Stimulated activated CD8-positive, alpha-beta memory T cell treated with anti-CD3 and anti-CD28 coated beads, Interleukin-15, amount 100 ng/mL, for 4 hours (primary cell): ENCODE measurements at places on chromosomes 16 and 17.

DNA sequence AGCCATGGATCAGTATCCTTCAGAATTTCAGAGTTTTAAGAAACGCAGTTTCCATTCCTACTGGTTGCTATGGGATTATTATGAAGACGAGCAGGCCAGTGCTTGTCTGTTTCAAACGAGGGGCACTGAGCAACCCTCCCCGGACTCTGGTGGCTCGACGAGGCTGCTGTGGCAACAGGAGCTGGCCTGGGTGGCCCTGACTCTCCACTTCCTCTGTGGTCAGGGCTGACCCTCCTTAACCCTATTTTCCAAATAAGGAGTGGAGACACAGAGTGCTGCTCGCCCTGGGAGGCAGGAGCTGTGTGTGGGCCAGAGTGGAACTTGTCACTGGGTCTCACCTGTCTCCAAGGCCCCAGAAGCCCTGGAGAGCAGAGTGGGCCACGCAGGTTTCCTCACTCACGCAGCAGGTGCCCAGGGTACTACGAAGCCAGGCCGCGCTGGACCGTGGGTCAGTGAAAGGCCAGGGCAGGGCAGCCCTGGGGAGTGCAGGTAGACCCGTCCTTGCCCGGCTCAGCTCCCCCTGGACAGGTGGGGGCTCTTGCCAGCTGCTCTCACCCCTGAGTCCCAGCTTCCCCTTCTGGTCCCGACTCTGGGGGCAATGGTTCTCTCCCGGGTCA is 3.3 kb downstream of the GALNS start:
- DNase-seq, result no peak

DNA sequence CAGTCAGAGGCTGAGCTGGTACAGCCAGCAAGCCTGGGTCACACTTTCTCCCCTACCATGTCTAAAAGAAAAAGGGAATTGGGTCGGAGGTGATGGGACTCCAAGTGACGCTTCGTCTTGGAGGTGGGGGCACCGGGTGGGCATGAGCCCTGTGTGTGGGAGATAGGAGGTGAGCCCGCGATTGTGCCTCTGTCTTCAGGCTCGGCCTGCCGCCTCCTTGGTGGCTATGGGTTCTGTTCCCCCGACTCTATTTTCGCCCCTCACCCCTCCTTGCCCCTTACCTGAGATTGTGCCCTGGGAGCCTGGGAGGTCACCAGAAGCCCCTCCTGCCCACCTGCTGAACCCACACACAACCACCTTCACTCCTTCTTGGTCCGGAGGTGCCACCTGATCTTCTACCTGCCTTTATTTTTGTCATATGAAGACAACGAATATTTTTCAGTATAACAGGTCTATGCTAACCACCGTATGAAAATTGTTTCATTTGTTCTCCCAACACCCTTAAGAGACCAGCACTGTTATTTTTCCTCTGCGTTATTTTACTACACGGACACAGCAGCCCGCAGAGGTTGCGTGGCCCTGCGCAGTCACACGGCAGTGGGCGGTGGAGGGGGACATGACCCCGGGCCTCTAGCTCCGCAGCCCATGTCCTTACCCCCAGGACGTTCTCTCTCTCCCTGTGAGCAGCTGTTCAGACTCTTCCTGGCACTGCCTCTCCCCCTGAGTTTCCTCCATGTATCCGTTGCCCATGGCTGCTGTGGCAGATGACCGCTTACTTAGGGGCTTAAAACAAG is 49.9 kb downstream of the ATP2C2 start:
- DNase-seq, result no peak

DNA sequence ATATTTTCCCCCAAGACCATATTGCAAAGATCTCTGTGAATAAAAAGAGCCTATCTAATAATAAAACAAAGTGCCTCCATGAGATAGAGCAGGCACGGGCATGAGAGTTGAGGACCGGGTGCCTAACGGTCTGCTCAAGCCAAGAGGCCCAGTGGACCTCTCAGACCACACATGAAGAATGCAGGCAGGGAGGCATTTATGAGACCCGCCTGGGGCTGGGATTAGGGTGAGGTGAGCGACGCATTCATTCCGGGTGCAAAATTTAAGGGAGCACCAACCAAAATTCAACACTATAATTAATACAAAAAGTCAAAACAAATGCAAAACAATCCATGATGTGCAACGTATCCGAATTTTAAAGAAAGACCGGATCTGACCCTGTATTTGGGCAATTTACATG is 108.5 kb downstream of the MAF start:
- no peak for DNase-seq

DNA sequence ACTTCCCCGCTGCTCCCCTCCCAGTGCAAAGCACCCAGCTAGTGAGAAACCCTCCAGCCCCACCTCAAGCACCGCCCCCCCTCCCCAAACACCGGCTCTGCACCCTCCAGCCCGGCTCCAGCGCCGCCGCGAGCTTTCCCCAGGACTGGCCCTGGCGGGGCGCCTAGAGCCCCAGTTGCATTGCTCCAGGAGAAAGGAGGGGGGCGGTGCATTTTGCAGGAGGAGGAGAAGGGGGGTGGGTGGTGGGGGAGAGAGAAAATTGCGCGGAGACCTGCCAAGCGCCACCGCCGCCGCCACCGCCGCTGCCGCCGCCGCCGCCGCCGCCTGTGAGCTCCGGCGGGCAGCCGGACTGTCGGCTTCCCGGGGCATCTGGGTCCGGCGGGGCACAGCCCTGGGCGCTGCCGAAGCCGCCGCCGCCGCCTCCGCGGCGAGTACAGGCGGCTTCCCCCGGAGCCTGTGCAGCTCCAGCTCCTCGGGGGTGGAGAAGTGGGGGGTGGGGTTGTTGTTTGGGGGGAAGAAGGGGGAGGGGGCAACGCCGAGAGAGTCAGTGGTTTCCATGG is 333 bp upstream of the NOG start:
- DNase-seq, result no peak

- no peak for DNase-seq
Observed at GRCh38 chr16:19113577-19114358, at the start of gene ITPRIPL2. Gene ITPRIPL2, plus strand, starts transcription at chr16:19113964. Its CDS starts 498 bp downstream, at chr16:19114462.

GRCh38 chr17:82028246-82028645 is 3.2 kb upstream of the RAC3 start:
- no peak for DNase-seq

- no peak for DNase-seq
Observed at GRCh38 chr16:53945996-53946395, 242.0 kb downstream of the FTO start.

- DNase-seq, result no peak
Observed at GRCh38 chr17:79921411-79922115, 82.3 kb upstream of the CBX4 start.

DNA sequence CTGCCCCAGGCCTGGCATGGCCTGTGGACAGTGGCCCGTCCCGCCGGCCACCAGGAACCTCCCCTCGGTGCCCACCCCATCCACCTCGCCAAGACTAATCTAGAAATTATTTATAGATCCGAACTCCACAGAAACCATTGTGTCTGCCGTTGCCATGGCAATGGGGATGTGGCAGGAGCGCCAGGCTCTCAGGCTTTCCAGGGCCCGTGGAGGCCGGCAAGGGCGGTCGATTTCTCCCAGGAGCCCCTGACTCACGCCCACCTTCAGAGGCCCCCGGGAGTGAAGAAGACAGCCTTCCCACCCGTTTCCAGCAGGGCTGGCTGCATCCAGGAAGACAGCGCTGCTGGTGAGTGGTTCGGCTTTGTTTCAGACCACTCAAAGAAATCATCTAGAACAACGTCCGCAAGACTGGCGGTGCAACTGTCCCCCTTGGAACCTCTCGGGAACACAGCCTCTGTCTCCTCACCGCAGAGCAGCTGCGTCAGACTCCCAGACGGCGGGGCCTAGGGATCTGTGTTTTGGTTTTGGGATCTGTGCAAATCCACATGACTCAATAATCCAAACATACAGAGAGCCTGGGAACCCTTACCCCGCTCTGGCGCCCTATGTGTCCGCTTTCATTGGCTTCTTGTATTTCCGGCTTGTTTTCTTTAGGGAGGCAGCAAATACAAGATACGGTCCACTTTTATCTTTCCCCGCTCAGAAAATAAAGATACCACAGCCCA is 48.5 kb upstream of the ZCCHC14 start:
- no peak for DNase-seq

DNA sequence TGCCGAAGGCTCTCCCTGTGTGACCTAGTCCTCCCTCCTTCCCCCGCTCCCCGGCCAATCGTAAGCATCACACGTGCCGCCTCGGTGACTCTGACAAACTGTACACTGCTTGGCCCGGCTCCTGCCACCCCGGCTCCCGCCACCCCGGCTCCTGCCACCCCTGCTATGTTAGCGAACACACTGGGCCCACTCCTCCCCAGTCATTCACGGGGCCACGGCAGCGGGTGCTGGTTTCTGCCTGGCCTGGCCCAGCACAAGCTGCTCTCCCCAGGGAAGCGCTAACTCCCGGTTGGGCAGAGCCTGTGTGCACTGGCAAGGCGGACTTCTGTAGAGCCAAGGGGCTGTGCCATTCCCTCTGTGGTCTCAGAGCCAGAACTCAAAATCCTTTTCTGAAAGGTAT is 22.0 kb downstream of the NDUFAF8 start:
- no peak for DNase-seq

GRCh38 chr16:2846511-2847310 is 11.3 kb downstream of the PRSS22 start:
- no peak for DNase-seq

- DNase-seq, result no peak
Observed at GRCh38 chr16:83397601-83398291, 410.0 kb upstream of the HSBP1 start.
